Right ventricle myocardium inferior (tissue), 1 donor: ENCODE measurements at places on chromosomes 12 and 14.
A peak's percentile ranks its signal among the peaks of the same experiment; 100 is the strongest.

GRCh38 chr14:54651649-54652048, 84.7 kb downstream of the SAMD4A start:
- no peak for DNase-seq

DNA sequence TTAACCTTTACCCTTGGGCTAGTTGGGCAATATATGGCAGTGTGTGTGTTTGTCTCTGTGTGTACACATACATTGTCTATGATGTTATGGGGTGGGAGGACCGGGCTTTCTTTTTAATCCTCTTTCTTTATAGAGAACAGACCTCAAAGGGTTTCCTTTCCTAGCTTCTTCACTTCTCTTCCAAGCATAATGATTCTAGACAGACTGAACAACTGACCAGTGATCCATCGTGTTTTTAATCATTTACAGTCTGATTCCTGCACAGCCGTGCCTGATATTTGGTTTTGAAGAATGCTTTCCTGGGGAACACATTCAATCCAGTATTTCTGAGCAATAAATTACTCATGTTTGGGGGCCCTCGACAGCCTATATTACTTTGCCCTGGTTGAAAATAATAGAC, 481.1 kb upstream of the DCN start:
- DNase-seq: no peak

GRCh38 chr14:87894920-87895319, 98.1 kb downstream of the GALC start:
- DNase-seq: no peak

- DNase-seq: no peak
These were observed 13.0 kb upstream of the NUP107 start for GRCh38 chr12:68673788-68674187.

GRCh38 chr14:61080591-61081010, 99.6 kb downstream of the SLC38A6 start:
- no peak for DNase-seq

GRCh38 chr12:78146365-78146772, 315.7 kb downstream of the NAV3 start:
- no peak for DNase-seq

GRCh38 chr12:57169969-57170368, 22.6 kb upstream of the LRP1-AS start:
- no peak for DNase-seq

GRCh38 chr12:56078931-56079722, 838 bp upstream of the ERBB3 start:
- DNase-seq: peak; percentile 89

DNA sequence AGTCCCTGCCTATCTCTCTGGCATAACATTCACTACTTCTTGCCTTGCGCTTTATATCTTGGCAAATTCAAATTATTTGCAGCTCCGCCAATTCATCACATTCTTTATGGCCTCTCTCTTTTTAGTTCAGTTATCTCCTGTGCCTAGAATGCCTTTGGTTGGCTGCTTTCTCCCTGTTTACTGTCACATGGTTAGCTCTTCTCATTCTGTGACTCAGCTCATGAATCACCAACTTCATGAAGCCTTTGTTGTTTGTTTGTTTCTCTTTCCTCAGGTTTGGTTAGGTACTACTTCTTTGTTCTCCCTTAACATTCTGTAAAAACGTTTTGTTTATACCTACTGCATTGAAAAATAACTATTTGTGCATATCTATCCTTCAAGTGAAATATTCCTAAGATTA, 376.5 kb upstream of the GARIN6 start:
- no peak for DNase-seq

DNA sequence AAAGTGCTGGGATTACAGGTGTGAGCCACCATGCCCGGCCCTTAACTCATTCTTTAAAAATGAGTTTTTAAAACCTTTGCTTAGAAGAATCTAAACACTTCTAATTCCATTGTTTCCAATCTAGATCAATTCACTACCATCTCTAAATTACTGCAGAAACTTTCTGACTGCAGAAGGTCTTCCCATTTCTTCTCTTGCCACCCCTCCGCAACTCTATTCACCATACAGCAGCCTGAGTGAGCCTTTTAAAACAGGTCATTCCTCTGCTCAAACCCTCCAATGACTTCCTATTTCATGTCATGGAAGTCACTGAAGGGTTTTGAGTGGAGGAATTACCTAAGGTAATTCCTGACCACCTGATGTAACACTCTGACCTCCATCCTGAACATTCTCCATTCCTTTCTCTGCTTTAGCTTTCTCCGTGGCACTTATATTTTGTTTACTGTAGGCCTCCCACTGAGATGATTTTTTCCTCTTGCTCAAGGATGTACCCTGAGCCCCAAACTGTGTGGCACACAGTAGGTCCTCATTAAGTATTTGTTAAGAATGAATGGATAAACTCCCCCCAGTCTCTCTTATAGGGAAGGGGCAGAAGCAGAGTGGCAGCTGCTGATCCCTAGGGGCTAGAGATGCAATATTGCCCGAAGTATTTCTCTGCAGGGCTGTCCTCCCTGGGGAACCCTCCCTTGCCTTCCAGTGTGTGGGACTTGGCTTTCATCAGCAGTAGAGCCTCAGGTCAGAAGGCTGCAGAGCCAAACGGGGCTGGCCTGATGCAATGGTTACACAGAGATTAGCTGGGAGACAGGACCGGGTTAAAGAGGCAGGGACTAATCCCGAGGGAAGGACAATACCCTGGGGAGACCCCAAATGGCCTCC, 1.2 kb downstream of the DDIT3 start:
- DNase-seq: no peak

DNA sequence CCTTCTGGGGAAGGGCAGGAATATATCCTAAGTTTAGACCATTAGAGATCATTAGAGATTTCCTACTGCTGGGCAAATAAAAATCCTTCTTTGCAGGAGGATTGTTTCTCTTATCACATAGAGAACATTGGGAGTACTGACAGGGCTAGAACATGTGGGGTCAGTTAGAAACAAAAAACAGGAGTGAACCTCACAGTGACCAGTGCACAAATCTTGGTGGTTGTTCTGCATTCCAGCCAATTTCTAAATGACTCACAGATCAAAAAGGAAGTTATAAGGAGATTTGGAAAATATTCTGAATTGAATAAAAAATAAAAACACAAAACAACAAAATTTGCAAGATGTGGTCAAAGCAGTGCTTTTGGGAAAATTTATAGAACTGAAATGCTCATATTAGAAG, 118.8 kb downstream of the LLPH start:
- DNase-seq: no peak

DNA sequence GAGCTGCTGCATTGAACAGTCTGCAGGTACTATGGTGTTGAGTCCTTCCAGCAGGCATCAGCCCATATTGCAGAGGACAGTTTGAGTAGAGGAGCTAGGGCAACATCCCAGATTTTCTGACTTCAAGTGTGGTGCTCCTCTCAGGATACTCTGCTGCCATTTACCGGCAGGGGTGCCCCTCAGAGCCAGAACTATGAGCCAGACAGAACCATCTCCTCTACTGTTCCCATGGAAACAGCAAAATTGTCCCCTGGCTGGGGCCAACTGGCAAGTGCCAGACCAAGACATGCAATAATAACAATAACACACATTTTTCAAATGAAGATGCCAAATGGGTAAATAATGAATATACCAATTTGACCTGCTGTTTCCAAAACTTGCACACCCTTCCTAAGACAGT, 102.9 kb downstream of the ADCK1 start:
- no peak for DNase-seq

- no peak for DNase-seq
These were observed 48.6 kb downstream of the PCNX1 start for GRCh38 chr14:70955543-70956480.

GRCh38 chr14:31926123-31926522, 151.0 kb upstream of the ARHGAP5 start:
- DNase-seq: no peak

DNA sequence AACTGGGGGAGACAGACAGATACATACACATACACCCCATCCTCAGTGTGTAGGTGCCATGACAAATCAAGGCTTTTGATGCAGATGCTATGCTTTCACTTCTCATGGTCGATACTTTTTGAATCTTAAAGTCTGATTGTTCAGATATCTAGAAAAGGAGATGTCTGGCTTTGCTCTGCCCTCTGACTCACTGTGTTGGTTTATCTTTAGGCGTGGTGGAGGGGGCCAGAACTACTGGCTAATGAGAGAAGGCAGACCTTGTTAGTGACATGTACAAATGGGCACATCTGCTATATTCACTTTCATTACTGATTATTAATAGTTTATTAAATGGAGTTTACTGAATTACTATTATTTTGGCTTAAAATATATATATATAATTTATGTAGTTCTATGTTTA, 444.3 kb upstream of the RGS6 start:
- no peak for DNase-seq

GRCh38 chr14:67982711-67983608, 163.4 kb downstream of the RAD51B start:
- DNase-seq: no peak

- no peak for DNase-seq
These were observed 392.3 kb downstream of the PAWR start for GRCh38 chr12:79298506-79298905.

GRCh38 chr12:3924761-3925160, 51.6 kb upstream of the PARP11 start:
- DNase-seq: no peak

DNA sequence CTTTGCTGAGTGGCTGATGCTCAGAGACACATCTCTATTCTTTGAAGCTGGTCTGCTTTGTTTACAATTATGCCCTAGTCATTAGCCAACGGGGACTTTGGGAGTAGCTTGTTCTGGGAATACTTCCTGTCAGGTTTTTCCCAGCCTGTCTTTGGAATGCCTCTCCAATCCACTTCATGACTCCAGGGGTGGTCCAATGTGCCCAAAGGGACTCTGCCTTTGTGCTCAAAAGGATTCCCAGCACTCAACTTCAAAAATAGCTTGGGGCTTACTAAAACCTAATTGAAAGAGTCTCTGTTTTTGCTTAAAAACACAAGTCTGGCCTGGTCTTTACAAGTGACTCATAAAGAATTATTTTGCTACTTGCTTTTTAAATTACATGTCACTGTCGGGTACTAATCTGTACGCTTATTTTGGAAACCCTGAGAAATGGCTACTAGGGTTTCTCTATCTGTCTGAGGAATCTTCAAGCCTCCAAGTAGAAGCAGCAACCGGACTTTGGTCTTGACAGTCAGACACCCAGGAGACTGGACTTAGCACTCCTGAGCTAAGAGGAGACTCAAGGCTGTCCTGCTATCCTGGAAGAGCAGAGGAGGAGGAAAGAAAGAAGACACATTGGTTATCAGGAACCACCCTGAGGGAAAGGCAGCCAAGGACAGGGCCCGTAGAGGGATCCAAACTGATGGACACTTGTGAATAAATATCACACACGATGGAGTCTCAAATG, 20.7 kb downstream of the PHLDA1 start:
- no peak for DNase-seq

DNA sequence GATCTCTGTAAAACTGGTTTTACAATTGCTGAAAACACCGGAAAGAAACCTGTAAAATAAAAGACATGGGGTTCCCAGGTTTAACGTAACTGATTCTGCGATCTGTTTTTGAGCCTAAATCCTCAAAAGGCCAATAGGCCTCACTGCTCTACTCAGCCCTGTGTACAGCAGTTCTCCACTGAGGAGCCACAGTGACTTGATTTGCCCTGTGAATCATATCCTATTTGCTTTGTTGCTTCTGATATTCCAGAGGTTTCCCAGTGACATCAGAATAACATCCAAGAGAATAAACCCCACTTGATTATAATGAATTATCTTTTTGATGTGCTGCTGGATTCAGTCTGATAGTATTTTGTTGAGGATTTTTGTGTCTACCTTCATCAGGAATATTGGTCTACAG, 27.5 kb downstream of the MDM1 start:
- DNase-seq: no peak

DNA sequence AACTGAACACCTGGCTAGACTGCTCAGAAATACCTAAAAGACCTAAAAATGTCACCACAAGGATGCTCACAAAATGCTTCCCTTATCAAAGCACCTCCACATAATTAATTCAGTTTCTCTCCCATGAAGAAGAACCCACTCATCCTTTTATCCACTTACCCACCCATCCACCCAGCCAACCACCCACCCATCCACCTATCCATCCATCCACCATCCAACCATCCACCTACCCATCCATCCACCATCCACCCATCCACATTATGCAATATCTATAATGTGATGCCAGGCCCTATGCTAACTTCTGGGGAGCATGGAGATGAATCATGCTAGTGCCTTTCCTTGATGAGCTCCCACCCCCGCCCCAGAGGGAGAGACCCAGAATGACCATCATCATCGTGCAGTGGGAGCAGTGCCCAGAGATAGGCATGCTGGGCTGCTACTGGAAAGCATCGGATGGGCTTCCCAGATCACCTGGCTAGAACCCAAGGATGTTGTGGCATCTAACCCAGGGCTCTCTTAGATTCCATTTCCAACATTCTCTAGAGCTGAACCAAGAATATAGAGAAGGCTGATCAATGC, 166.6 kb downstream of the TTC7B start:
- DNase-seq: no peak

DNA sequence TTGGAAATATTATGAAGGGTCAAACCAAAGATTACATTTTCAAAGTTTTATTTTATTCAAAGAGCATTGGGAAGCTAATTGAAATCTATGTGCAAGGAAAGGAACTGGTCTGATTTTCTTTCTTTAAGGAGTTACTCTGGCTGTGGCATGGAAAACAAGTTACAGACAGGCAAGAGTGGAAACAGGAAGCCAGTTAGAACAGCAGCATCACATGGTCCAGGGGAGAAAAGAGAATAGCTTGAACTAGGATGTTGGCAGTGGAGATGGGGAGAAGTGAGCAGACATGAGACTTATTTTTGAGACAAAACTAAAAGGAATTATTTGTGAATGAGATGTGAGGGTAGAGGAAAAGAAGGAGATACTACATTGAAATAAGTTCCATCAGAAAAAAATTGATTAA, 3.4 kb downstream of the OR11G2 start:
- DNase-seq: no peak

- no peak for DNase-seq
These were observed 24.4 kb downstream of the AK7 start for GRCh38 chr14:96416292-96416691.

DNA sequence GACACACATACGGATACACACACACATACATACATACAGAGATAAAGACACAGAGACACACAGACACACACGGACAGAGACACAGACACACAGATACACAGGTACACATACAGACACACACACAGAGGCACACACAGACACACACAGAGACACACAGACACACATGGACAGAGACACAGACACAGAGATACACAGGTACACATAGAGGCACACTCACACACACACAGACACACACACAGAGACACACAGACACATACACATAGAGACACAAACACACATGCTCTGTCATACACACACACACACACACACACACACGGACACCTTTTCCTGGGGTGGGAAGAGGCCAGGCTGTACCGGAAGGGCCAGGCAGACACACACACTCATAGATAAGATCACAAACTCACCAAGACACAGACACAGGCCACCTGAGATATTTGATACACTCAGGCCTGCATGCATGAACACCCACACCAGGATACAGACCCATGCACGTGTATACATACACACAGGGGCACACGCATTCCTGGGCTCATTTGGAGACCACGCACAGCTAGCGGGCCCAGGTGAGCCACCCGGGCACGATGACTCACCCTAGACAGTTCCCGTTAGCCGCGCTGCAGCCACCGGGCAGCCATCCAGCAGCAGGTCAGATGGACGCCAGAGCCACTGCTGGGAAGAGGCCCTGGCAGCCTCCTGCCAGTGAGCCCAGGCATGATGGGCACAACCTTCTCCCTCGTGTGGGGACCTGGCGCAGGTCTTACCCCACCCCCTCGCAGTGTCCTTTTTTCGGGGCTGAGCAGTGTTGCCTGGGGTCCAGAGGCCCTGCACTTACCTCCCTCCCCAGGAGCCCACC, 1.8 kb upstream of the AHNAK2 start:
- DNase-seq: peak; percentile 71

GRCh38 chr14:68695856-68696255, 97.0 kb downstream of the ZFP36L1 start:
- no peak for DNase-seq

GRCh38 chr12:104314242-104314614, 10.7 kb downstream of the EID3 start:
- DNase-seq: no peak
